ENCODE measurements at places on chromosomes 1 and 21.
A peak's percentile ranks its signal among the peaks of the same experiment; 100 is the strongest.

GRCh38 chr1:26888231-26888630, 1.9 kb downstream of the GPN2 start:
- DNase-seq, result no peak

DNA sequence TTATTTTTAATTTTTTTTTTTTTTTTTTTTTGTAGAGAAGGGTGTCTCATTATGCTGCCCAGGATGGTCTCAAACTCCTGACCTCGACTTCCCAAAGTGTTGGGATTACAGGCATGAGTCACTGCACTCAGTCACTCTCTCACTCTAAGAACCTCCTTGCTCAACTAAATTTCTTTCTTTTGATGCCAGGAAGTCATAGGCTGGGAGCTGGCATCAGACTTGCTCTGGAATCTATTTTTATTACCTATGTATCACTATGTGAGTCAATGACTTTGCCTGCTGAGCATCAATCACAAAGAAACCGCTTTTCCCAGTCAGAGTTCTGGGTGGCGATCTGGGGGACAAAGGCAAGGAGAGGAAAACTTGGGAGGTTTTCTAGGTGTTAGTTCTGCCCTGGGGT, 35.5 kb upstream of the PARP1 start:
- no peak for DNase-seq

- DNase-seq, result peak; percentile 29
Measured at GRCh38 chr1:27392778-27393635, 585 bp downstream of the GPR3 start.

DNA sequence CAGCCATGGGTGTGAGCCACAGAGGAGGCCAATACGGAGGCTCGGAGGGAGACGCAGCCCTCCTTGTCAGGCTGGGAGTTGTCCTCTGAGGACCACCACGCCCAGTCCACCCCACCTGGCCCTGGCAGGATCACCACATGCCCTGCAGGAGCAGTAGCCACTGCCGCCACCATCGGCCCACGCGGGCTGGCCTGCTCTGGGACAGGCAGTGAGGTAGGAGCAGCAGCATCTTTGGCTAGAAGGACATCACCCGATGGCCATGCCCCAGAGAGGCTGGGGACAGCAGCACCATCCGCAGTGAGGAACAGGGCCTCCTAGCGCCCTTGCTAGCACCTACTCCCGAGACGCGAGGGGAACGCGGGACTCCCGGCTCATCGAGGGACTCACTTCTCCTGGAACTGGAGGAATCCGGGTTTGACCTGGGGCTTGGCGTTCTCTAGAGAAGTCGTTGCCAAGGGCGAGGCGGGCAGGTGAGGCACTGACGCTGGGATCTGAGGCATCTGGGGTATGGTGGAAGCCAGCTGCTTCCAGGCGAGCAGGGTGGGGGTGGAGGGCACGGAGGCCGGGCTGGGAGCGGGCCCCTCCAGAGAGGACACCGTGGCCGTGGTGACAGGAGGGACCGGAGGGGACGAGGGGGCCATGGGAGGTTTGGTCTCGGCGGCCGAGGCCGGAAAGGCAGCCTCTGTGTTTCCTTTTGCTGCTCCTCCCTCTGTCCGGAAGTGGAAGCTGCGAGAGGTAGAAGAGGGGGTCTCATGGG, 148.9 kb downstream of the CASZ1 start:
- DNase-seq, result no peak

GRCh38 chr21:15005391-15005790, 59.4 kb downstream of the NRIP1 start:
- peak; percentile 43 for DNase-seq

DNA sequence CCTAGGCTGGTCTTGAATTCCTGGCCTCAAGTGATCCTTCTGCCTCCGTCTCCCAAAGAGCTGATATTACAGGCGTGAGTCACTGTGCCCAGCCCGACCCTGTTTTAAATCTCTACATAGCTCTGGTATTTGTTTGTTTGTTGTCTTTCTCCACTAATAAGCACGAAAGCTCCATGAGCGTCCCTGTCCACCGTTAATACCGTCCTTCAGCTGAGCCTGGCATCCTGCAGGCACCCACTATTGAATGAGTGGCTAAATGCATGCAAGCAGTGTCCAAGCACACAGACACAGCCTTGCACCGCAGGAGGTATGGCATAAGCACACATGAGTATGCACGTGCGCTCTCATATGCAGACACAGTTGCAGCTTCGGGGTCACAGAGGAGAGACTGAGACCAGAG, 4.5 kb upstream of the COL16A1 start:
- DNase-seq, result no peak

DNA sequence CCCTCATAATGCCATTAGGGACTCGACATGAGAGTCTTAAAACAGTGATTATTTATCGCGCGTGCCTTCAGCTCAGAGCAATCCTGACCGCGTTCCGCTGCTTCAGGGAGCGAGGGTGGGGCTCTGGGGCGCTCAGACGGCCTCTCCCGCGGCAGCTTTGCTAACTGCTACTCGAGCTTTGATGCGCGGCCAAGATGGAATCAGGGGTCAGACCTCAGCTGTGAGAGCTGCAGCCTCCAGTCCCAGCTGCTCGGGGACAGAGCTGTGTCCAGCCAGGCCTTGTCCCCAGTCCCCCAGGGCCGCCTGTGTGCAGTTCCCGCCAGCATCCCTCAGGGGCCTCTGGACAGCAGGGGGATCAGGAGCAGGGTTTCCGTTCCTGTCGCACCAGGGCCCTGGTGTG, 104.6 kb upstream of the TTC34 start:
- no peak for DNase-seq

GRCh38 chr1:39872698-39873097, 10.6 kb downstream of the TRIT1 start:
- no peak for DNase-seq

DNA sequence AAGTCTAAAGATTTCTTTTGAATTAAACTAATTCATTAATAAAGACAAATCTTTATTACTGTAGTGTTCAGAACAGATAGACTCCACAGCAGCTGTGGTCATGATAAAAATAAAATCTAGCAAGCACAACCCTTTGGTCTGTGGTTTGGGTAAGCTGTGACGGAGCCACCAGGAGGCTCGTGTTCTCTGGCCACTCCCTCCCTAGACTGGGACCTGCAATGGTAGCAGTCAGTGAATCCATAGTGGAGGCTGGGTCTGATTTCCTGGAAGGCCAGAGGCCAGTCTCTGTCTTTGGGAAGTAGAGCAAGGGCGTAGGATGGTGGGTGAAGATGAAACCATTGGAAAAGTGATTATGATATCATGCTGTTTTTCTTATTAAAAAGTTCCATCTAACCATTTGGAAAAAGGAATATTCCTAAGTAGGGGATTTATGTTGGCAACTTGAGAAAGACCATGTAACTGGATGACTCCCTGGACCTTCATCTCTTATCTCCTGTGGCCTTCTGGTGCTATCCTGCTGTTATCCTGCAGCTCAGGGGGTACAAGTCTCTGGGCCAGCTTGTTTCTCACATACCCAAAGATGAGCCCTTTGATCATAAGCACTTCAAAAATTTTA, 39.0 kb downstream of the TENT5C start:
- no peak for DNase-seq

- DNase-seq, result no peak
Measured at GRCh38 chr1:55217226-55217986, 2.2 kb upstream of the USP24 start.

DNA sequence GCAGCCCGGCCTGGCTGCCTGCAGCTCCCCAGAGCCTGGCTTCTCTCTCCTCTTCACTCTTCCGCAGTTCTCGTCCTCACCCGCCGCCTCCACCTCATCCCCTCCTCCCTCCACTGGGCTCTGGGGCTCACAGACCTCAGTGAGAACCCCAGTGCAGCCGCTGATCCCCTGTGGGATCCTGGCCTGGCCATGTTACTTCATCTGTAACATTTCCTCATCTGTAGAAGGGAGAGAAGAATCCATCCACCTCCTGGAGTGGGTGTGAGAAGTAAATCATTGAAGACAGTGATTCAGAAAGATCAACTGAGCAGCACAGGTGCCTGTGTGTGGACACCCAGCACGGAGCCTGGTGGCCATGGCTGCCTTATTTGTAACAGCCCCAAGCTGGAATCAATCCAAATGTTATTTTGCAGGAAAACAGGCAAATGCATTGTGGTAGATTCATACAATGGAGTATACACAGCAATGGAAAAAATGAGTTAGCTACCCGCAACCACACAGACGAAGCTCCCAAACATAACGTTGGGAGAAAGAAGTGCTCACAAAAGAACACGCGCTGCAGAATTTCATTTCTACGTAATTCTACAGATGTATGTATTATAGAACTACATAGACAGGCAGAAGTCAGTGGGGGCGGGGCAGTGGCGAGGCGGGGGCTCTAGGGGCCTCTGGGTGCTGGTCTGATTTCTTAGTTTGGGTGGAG, 8.7 kb downstream of the LAPTM5 start:
- DNase-seq, result no peak

DNA sequence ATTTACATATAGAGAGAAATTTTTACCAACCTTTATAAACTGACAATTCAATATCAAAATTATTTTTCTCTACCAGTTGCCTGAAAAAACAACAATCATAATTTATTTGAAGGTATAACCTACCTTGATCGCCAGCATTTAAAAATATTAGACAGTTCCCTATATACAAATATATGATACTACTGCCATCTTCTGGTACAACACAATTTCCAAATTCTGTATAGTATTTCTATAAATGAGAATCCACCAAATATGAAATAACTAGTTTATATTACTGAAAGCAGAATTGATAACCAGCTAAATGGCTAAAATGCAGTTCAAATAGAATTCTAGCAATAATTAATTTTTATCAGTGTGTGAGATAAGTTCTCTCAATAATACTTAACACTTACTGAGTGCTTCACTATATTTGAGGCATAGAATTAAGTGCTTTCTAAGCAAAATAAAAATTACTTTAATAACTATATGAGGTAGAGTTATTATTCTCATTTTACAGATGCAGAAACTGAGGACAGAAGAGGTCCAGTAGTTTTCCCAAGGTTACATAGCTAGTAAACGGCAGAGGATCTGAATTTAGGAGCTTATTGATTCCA, 75.6 kb downstream of the PIGK start:
- no peak for DNase-seq

DNA sequence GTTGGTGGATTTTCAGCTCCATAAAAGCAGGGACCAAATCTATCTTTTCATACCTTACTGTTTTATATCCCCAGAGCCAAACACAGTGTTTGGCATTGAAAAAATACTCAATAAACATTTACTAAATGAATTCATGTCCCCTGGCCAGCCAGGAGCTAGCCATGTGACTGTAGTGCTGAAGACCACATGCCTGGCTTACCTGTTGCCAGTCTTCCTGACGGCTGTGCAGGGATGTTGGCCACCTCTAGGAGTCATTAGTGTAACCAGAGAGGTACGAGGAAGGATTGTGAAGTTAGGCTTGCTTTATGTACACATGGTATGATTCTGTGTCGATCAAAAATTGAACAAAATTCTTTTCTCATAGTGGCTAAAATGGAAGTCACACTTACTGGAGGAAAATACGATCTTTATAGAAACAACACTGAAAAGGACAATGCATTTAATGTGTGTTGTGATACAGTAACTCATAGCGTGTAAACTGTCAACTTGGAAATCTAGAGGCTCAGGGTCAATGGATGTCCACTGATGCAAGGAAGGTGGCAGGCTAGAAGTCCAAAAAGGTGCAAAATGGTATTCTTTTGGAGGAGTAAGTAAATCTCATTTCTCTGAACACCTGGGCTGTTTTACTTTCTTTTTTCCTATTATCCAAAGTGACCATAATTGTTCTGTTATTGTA, 60.9 kb downstream of the FGGY start:
- no peak for DNase-seq
